ENCODE measurements at places on chromosomes 1 and 21.

- DNase-seq, result peak; percentile 51
These were observed 382 bp downstream of the GPBP1L1 start for GRCh38 chr1:45686015-45686287.

DNA sequence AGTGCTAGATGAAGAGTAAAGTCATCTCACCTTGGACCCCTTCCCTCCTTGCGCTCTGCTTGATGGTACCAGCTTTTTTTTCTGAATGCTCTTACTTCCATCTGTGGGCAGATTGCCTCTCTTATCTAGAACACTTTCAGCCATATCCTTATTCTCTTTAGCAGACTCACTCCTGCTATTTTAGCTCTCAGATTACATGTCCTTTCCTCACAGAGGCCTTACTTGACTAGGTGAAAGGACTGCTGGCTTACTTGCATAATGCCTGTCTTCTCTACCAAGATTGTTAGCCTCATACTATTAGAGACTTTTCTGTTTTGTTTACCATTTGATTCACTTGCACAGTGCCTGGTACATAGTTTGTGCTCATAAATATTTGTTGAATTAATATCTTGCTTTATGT is 9.3 kb downstream of the IFI44 start:
- no peak for DNase-seq

DNA sequence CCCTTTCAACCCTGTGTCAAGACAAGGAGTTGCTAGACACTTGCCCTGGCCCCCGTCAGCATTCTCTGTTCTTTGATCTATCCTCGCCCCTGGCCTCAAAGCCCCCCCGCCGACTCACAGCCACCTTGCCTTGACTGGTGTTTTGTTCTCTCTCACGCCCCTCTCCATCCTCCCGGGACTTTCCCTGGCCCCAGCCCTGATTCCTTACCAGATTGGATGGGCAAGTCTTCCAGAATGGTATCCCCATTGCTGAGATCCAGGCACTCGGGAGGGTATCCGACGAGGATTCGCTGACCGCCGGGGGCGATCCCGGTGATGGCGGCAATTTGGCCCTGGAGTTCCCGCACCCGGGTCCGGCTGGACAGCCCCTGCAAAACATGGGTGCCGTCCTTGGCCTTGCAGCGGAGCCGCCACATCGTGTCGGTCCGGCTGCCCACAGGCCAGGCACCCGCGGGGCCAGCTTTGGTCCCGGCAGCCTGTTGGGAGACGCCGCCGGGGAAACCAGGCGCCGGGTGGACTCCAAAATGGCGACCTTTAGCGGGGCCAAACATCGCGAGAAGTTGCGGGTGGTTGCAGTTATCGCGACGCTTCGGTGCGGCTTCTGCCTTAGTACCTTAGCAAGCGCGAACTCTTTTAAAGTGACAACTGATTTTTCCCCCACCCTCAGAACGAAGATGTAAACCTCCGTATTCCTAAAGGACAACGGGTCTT is 373 bp downstream of the YOD1 start:
- peak; percentile 91 for DNase-seq

GRCh38 chr1:109298666-109299557 is 7.9 kb downstream of the MYBPHL start:
- DNase-seq, result peak; percentile 19

GRCh38 chr1:97377432-97378034 is 543.3 kb downstream of the DPYD start:
- DNase-seq, result no peak

DNA sequence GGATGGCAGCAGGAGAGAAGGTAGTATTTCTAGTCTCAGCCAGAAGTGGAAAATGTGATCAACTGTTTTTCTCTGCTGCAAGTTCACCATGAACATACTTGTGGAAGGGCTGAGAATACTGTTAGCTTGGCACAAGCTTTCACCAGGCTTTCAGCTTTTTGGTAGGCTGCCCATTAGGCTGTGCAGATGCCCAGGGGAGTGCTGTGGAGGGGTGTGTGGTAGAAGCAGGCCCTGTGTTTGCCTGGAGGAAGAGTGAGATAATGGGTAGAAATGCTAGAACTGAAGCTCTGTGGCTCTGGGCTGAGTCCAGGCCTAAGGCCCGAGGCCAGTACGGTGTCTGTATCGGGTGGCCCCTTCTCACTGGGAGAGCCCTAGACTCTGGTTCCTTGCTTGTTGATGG is 9.8 kb downstream of the DNAJC6 start:
- DNase-seq, result no peak

GRCh38 chr1:202710070-202711045 is at the start of gene SYT2:
Gene SYT2, minus strand, starts transcription at chr1:202710454. Its CDS starts 104,682 bp downstream, at chr1:202605772.
- peak; percentile 16 for DNase-seq

DNA sequence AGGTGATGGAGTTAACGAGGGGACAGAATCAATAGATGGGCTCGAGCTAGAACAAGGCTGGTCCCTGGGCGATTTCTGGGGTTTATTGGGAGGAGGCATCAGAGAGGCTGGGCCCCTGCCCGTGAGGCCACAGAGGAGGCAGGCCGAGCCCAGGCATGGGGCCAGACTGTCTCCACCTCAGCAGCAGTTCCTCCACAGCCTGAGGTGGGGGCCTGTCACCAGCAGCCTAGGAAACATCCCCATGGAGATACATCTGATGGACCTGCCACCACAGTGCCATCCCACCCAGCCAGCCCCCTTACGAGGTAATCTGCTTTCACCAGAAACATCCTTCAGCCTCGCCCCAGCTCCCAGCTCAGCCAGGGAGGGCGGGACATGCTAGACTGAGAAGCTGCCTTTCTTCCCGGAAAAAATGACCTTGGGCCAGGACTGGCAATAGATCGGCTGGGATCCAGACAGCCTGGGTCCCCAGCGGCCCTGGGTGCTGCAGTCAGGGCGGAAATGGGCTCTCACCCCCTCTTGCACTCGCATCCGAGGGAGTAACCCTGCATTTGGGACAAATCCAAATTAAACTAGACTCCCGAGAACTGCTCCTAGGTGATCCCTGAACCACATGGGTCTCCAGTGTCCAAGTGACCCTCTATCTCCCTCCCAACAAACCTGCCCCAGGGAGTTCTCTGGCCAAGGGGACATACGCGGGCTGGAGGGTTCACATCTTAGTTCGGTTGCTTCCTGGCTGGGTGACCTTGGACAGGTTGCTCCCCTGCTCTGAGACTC is 10.0 kb upstream of the EPHA8 start:
- DNase-seq, result no peak

DNA sequence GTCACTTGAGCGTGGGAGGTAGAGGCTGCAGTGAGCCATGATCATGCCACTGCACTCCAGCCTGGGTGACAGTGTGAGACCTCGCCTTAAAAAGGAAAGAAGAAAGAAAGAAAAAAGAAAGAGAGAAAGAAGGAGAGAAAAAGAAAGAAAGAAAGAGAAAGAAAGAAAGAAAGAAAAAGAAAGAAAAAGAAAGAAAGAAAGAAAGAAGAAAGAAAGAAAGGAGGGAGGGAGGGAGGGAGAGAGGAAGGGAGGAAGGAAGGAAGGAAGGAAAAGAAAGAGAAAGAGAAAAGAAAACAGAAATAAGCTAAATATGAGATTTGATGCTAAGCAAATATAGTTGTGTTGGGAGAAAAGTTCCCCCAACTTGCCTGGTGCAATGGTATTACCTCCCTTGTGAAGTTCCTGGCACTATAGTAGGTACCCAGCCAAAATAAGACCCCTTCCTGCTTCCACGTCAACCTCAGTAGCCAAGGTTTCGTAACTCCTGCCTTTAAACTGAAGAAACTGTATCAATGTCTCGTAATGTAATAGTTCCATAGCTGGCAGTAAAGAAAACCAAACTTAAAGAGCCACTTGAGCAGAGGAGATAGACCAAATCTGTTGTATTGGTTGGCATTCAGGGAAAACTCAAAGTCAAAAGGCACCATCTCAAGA is 88.1 kb upstream of the HNRNPU start:
- no peak for DNase-seq

GRCh38 chr1:76959556-76959955 is 92.3 kb downstream of the ST6GALNAC5 start:
- no peak for DNase-seq

DNA sequence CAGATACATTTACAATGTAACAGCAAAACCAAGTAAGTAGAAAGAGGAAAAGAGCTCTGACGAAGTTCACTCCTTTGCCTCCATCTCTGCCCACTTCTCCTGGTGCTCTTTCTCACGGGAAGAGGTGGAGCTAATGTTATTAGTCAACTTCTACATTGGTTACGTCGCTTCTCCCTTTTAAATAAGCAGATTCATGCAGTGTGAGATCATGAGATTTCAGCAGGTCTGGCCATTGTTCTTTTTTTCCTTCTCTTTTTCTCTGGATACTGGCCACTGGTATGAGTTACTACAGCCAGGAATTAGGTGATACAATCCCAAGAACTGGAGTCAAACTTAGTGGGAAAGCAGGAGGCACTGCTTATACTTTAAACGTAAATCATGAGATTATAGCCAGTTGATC is 207.1 kb downstream of the AKT3 start:
- no peak for DNase-seq

GRCh38 chr1:51648180-51649109 is 31.6 kb downstream of the OSBPL9 start:
- no peak for DNase-seq

DNA sequence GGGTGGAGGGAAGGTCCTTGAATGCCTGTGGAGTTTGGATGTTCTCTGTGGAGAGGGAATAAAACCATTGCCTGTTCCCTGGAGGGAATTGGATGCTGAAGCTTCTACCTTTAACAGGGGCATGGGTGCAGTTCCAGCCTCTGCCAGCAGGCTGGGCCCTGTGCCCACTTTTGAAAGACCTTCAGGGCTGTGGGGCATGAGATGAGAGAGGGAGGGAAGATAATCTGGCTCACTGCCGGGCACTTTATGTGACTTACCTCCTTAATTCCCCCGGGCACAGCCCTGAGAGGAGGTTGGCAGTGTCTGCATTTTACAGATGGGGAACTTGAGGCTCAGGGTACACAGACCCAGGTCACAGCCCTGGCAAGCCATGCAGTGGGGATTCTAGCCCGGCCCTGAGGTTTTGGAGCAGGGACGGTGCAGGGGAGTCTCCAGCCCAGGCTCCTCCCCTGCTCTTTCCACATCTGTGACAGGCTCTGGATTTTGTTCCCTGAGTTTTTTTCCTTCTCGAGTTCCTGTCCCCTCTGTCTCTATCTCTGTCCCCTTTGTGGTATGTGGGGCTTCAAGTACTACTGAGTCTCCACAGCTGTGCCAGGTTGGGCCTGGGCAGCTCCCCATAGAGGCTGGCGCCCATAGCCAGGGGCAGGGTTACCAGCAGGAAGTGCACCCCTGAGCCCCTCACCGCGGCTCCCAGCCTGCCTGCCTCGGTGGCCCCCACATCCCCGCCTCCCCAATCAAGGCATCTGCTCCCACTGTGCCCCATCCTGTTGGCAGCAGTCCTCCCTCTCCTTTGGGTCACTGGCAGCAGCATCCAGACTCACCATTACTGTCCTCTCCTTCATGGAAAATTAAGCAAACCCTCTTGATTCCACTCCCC is 14.0 kb upstream of the THEMIS2 start:
- DNase-seq, result peak; percentile 82

GRCh38 chr21:40901691-40902090 is 54.7 kb upstream of the DSCAM start:
- no peak for DNase-seq

- DNase-seq, result no peak
These were observed 20.6 kb upstream of the VTCN1 start for GRCh38 chr1:117231312-117231711.

DNA sequence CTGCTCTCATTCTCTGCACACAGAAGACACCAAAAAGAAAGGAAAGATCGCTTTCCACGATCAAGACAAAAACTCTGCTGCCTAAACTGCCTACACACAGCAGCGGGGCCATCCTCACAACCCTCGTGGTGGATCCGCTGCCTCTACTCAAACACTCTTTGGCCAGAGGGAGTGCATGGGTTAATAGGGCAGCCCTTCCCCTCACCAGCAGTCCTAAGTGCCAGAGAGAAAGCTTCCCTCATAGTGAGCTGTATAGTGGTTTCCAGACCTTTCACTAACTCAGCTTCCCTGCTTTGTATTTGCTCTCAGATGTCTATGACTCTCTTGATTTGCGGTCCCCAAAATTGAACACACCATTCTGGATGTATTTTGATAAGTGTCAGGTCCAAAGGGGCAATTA is 30.9 kb downstream of the GPR161 start:
- no peak for DNase-seq

DNA sequence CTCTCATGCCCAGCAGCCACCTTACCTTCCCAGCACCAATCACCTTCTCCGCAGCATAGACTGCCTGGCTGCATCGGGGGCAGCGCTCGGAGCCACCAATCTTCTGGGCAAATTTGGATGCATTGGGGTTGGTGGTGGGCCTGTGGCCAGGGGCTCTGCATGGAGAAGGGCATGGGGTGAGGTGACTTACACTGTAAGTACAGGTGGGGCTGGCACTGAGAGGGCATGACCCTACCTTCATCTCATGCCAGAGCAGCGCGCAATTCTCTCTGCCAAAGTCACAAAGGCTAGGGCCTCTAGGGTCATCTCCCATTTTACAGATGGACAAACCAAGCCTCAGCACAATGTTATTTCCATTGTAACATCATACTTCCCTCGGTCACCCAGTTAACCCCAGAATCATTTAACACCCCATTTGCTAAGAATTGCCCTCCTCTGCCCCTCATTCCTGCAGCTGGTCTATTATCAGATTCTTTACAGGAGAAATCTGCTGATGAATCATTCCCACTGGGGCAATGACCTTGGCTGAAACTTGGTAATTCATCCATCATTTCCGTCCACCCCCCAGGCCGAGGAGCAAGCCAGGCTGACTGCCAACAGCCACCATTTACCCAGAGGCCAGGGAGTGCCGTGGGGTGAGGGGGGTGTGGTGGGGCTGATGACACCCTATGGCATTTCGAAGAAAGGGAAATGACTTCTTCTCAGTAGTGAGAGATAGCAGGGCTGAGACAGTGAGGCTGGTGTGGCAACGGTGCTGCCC is 17.9 kb downstream of the CSRP1 start:
- DNase-seq, result no peak

DNA sequence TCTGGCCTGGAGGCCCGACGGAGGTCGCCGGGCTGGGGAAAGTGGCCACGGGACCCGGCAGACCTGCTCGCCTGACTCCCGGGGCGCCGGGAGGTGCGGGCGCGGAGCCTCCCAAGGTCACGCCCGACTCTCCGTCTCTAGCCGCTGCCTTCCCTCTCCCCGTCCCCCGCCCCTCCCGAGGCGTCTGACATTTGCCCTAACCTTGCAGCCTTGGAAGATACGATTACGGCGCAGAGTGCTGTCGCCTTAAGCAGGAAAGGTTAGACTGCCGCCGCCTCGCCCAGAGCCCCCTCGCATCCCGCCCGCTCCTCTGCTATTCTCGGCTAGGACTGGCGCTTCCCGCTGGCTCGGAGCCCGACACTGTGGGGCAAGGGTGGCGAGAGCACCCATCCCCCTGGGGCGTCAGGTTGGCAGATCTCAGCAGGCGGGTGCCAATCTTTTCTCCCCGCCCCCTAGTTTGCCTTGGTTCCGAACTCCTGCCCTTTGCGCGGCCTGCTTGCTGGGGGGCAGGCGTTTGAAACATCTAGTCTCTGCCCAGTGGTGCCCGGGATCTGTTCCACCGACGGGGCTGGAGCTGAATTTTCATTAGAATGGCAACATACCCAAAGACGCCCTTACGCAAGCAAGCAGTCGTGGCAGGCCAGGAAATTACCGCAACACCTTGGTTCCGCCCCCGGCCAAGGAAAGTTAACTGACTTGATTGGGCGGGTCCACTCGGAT is 835 bp downstream of the PGM1 start:
- DNase-seq, result peak; percentile 82
